ENCODE measurements at places on chromosomes 3 and 15.

GRCh38 chr3:113516115-113516505 is 1.2 kb upstream of the SPICE1 start:
- DNase-seq = no peak

GRCh38 chr15:35349916-35350315 is 196.0 kb downstream of the DPH6 start:
- no peak for DNase-seq

- DNase-seq = no peak
These were observed 148.2 kb downstream of the FMN1 start for GRCh38 chr15:33046329-33046728.

DNA sequence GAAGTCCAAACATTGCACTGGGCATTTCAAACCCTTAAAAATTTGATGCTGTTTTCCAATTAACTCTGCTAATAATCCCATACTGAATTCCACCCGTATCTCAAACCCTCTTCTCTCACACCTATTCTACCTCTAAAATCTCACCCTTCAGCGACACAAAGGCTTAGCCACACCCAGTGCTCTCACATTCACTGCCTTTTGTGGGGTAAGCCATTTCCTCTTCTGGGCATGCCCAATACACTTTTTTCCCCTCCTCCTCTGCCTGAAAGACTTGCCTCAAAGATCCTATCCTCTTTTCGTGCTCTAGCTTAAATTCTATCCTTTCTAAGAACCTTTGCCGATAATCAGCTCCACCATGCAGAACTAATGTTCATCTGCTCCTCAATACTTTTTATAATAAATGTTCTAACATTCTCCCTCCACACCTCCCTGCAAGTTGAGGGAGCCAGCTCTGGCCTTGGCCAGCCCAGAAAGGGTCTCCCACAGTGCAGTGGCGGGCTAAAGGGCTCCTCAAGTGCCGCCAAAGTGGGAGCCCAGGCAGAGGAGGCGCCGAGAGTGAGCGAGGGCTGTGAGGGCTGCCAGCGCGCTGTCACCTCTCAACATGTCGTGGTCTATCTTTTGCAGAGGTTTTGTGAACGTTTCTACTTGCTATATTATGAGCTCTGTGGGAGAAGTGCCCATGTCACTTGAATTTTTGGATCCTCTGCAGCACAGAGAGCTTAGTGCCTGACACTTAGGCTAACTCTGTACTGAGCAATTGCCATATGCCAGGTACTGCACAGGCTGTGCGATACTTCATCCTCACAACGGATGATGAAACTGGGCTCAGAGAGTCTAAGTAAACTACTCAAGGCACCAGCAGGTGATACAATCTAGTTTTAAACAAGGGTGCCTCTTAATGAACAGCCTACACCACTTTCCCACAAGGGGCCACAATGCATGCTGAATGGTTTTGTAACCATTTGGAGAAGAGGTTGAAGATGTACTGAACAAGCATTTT is 53.6 kb upstream of the BCL6 start:
- no peak for DNase-seq

DNA sequence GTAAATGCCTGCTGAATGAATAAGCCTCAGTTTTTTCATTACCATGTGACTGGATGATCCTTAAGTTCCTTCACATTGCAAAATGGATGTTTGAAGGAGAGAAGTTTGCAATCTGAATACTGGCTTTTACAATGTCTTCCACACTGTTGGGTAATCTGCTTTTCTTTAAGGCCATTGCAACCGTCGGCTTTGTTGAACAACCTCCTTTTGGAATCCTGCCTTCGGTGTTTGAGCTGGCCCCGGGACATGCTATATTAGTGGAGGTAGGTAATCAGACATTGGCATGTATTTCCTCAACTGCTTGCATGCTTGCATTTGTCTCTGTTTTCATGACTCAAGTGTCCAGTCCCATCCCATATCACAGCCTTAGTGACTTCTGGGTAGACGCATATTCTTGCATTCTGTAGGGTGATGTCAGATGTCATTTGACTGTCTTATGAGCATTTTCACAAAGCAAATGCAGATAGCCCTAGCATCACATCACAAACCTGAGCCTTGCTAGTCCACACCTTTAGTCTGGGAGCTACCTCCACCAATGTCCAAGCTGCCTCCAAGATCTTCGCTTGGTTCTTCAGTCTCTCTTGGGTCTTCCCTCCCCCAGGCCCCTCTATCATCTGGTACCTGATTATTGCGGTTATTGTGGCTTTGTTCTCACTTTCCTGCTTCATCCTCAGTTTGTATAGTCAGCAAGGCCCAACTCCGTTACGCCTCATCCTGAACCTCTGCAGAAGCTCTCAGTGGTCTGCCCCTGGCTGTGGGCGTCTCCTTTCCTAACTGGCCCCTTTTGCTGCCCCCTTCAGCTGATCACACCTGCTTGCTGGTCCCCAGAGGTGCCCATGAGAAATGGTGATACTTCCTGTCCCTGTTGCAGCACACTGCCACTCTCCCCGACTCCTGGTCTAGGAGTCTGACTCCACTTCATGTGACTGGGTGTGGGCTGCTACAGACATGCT is 48.5 kb downstream of the ACAA1 start:
- DNase-seq = no peak

GRCh38 chr3:58333206-58334012 is 717 bp downstream of the PXK start:
- peak; percentile 23 for DNase-seq

DNA sequence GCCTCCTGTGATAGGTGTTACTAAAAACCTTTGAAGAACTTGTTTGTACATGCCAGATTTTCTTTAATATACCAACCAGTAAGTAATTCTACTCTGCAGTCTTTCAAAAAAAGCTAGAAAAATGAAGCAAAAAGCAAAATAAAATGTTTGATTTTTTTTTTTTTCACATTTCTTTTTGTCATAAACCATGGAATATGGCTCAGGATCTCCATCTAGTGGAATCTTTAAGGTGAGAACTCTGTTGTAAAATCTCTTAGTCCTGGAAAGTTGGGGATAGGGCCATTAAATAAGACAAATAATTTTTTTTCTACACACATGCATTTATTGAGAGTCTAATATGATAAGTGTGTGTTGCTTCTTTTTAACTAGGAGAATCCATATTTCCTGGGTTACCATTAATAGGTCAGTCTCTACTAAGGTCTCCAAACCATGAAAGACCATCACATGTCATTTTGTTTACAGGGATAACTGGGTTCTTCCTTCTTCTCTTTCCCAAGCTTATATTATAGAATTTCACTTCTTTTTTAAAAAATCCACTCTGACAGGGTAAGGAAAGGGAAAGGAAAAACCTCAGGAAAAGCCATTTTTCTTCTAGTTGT is 84.6 kb downstream of the SLC9A9 start:
- DNase-seq = no peak

- no peak for DNase-seq
These were observed 78.6 kb upstream of the ADAMTS9 start for GRCh38 chr3:64766440-64766839.

GRCh38 chr3:53190659-53191058 is 29.6 kb downstream of the PRKCD start:
- DNase-seq = no peak
